ENCODE measurements at places on chromosomes 12 and 14.

GRCh38 chr12:105485321-105485910 is 154.9 kb downstream of the C12orf75 start:
- DNase-seq = no peak

DNA sequence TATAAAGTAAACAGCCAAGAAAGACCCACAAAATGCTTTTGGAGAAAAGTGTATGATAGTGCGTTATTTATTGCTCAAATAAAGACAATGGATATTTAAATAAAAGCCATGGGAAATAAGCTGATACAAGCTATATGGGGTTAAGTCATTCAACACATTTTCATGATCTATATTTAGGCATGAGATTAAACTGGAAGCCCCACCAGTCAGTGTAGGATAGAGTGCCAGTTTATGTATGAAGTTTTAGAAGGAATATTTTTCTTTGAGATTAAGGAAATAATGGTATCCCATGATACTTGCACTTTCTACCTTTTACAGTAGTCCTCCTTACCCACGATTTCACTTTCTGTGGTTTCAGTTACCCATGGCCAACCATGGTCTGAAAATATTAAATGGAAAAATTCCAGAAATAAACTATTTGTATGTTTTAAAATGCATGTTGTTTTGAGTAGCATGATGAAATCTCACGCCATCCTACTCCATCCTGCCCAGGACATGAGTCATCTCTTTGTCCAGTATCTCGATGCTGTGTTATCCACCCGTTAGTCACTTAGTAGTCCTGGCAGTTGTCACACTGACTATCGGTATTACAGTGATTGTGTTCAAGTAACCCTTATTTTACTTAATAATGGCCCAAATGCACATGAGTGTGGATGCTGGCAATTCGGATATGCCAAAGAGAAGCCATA is 22.3 kb downstream of the SYT1 start:
- no peak for DNase-seq

DNA sequence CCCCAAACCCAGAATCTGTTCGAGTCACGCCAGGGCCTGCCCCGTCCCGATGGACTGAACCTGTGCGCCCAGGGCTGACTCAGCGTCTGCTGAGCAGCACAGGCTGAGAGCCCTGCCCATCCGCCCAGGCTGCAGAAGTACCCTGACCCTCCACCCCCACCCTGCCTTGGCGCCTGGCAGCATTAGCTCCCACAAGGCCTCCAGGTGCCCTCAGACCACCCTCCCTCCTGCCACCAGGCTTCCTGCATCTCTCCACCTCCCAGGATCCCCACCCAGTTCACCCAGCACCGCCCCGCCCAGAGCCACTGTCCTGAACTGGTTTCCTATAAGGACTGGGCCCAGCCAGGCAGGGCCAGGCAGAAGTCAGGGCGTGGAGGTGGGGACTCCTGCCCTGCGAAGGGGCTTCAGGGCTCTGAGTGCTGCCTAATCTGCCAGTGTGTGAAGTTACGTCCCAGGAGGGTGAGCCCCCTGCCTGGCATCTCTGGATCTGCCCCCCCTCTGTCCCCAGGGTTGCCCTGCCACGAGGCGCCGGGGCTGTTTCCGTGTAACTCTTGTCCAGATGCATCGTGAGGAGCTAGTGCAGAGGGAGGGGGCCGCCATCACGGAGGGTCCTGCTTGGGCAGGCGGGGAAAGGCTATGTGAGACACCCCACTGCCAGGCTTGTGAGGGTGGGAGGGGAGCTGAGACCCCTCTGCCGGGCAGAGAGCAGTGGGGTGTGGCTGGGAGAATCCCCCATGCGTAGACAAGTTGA is 9.1 kb downstream of the ADSS1 start:
- DNase-seq = no peak

GRCh38 chr14:31582836-31583452 is 21.7 kb downstream of the NUBPL start:
- no peak for DNase-seq

DNA sequence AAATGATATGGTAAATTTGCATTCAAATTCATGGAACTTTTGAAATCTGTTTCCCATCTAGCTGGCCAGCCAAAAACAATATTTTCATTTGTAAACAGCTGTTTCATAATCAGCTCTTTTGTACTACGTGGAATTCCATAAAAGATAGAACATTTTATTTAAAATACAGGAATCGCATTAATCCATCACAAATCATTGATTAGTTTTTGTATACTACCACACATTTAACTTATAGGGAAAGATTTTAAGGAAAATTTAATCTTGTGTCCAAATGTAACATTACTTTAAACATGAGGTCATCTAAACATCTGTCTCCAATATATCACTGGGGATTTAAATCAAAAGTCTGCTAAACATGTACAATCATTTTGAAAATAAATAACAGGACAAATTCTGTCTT is 33.5 kb downstream of the SLC25A21 start:
- no peak for DNase-seq

GRCh38 chr14:36035675-36036074 is 140.8 kb downstream of the PTCSC3 start:
- DNase-seq = no peak

DNA sequence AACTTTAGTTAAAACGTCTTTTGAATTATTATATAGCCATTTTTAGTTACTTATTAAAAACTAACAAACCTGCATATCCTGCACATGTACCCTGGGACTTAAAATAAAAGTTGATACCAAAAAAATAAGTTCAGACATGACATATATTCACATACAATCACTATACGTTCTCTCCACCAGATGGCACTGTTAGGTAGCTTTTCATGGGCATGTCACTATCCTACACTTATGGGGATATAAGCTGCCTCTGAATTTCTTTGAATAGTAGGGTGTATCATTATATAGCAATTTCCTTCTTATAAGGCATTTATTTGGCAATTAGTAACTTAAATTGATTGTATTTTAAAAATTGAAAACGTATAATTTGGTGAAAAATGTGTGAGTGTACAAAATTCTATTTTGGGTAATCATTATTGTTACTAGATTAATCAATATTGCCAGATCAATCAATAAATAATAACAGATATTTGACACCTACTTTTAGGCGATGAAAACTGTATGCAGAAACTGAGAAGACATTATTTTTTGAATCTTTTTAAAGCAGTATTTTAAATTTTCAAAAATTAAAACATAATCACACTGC is 31.8 kb upstream of the OR10A7 start:
- DNase-seq = peak; percentile 35

DNA sequence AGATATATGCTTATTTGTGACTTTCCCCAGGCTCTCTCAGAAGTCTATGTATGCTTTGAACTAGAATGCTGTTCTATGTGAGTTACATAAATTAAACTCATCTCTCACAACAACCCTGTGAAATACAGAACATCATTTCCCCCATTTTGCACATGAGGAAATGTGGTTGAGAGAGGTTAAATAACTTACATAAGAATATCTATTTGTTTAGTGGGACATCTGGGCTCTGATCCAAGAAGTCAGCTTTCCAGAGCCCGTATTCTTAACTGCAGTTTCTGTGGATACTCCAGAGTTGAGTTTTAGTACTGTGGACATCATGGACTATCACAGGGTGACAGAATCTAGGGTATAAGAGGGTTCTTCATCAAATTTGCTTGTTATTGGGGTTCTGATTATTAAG is 242.5 kb upstream of the ARHGAP5 start:
- DNase-seq = no peak

DNA sequence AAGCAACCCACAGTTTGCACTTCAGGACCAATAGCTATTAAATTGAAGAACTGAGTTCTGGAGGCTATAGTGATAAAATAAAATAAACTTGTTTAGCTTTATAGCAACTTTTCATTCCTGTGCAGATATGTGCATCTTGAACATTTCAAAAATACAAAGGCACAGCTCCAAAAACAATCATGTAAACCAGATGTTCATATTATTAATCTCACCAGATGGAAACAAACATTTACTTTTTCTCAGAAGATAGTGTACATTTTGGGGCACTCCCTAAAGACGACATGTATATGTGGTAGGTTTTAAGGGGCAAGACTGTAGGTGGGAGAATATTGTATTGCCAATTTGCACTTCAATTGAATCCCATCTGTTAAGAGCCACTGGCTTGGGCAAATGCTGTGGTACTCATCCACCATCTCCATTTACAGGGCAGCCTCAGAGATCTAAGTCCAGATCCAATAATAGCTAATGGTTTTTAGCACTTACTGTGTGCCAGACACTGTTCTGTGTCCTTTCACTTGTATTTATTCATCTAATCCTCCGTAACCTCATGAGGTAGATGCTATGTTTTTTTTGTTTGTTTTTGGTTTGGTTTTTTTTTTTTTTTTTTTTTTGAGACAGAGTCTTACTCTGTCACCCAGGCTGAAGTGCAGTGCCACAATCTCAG is 49.1 kb downstream of the PTGER2 start:
- no peak for DNase-seq

DNA sequence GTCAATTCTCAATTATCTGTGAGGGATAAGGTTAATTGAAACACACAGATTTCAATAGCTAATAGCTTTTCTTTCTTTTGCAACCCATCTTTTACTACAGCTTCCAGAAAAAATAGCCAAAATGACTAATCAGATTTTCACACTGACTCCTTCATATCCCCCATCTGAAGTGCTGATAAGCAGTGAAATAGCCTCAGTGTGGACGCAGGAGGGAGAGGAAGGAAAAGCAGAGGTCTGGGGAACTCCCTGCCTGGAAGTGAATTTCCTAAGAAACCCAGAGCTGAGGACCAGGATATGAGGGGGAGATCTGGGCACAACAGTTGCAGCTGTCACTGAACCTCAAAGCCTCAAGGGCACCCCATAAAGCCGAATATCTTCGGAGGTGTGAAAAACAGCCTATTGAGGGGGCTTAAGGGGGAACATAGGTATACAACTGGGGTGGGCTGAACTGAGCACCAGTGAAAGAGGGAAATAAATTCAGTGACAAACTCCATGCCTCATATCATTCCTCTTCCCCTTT is 60.9 kb downstream of the EMP1 start:
- DNase-seq = no peak

- no peak for DNase-seq
Measured at GRCh38 chr12:47992776-47993175, 11.5 kb downstream of the COL2A1 start.

DNA sequence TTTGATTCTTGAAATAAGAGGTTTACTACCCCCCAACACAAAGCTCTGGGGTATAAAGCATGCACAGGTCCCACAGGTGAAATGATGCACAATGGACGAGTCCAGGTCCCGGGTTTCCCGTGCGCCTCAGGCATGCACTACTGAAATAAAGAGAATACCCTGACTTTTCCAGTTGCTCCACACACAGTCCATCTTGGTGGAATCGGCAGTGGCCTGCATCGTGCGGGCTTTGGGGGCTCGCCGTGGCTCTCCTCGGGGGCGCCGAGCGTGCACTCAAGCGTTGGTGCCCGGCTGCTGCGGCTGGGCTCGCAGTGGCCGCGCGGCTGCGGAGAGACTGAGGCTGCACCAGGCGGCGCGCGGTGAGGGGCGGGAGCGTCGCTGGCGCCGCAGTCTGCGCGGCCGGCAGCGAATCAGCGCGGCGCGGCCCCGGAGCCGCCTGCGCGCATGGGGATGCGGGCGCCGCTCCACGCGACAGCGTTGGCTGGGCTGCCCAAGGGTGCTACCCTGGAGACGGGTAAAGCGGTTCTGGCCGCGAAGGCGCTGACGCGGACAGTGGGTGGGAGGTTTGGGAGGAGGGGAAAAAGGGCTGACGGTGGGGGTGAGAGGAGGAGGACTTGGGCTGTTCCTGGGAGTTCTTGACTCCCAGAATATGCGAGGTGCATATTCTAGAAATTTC is 53.8 kb upstream of the CCDC175 start:
- DNase-seq = no peak

DNA sequence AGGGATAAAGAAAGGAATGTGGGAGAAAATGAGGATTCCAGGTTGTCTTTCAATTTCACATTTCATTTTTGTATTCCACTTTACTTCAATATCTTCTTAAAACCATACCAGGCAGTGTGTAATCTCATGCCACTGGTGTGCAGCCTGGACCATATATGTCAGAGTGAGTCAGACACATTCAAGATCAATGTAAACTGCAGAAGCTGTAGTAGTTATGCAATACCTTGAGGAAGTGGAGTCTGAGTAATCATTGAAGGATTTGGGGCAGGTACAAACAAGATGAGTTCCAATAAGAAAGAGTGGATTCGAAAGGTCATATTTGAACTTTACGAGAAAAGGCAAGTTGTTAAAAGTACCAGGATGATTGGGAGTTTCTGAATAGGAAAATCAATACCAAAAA is 14.1 kb downstream of the PLCZ1 start:
- DNase-seq = no peak

DNA sequence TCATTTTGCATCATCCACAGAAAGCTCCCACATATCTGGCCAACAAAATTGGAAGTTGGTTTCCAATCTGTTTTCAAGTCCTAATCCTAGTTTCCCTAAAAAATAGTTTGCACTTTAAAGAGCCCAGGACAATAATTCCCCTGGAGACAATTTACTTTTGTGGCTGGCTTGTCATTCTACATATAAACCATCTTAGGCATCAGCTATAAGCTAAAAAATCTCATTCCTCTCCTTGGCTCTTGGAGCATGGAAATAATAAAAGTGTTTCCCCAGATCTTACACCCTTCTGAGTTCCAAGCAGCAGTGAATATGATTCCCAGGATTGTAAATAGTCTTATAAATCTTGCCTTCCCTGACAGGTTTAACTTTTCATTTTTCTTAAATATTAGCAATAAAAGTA is 89.1 kb upstream of the NUDT4 start:
- no peak for DNase-seq

GRCh38 chr14:104768437-104769323 is 15.7 kb downstream of the SIVA1 start:
- peak; percentile 47 for DNase-seq

DNA sequence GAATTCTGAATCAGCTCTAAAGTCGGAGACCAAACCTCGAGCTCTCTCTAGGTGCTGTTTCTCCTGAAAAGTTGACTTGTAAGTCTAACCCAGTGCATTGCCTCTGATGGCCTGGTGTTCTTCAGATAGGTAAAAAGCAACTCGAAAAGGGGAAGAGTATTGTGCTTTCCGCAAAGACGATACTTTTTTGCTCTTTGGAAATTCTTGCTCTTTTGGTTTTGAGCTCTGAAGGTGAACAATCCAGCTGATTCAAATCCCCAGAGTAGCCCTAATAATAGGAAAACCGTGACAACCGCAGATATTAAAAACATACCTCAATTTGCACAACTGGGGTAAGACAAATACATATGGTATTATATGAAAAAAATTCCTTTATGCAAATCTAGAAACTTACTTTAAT is 447.4 kb downstream of the RAD51B start:
- no peak for DNase-seq

GRCh38 chr12:69921831-69922230 is 96.8 kb downstream of the MYRFL start:
- no peak for DNase-seq

- DNase-seq = no peak
Measured at GRCh38 chr12:51915003-51915625, 7.8 kb downstream of the ACVRL1 start.

GRCh38 chr12:102374190-102374589 is 106.2 kb downstream of the IGF1 start:
- DNase-seq = no peak

- DNase-seq = no peak
Measured at GRCh38 chr14:76656592-76656991, 104.7 kb upstream of the VASH1 start.
